Stimulated activated CD8-positive, alpha-beta memory T cell treated with anti-CD3 and anti-CD28 coated beads, Interleukin-7, amount 100 ng/mL, for 1 hour (primary cell): ENCODE measurements at places on chromosomes 2 and 18.

DNA sequence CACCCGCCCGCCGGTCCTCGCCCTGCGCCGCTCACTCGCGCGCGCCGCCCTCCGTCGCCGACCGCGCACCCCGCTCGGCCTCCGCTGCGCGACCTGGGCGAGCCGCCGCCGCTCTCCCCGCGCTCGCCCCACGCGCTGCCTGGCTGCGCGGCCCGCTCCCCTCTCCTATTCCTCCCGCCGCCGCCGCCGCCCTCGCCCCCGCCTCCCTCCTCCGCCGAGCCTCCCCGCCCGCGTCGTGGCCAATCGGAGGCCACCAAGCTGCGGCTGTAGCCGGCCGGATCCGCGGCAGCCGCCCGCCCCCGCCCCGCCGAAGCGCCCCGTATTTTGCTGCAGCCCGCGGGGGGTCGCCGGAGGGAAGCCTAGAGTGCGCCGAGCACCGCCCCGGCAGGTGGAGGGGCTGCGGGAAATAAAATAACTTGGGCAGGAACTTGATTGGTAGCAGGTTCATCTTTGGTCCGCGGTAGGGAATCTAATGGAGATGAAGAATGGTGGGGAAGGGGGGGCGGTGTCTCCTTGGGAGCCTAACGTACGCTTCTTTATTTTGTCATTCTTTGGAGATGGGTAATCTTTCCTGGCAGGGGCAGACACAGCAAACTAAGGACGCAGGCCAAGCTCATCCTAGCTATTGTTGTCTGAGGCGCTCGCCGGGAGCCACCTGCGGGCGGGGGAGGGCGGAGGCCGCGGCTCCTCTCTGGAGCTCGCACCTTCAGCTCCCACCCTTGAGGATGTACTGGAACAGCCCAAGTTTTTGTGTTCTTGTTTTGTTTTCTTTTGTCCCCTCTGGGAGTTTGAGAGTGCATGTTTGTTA is 1.1 kb upstream of the CDH2 start:
- no peak for DNase-seq

DNA sequence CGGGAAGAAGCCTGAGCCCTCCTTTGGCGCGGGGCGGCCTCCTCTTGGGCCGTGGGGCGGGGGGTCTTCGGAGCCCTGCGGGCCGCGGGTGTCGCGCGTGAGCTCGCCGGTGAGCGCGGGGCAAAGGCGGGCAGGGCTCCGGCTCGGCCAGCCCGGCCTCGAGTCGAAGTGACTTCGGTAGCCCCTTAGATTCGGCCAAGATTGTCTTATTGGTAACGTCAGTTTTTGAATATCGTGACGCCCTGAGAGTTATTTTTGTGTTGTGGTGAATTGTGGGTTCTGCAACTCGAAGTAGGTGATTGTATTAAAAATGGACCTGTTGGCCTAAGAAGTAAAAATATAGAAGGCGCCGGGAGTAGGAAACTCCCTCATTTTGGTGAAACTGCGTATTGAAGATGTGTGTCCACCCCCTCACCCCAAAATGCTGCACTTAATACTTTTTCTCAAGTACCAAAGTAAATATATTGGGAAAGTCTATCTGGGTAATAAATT is 669 bp downstream of the MARCHF7 start:
- DNase-seq = no peak

DNA sequence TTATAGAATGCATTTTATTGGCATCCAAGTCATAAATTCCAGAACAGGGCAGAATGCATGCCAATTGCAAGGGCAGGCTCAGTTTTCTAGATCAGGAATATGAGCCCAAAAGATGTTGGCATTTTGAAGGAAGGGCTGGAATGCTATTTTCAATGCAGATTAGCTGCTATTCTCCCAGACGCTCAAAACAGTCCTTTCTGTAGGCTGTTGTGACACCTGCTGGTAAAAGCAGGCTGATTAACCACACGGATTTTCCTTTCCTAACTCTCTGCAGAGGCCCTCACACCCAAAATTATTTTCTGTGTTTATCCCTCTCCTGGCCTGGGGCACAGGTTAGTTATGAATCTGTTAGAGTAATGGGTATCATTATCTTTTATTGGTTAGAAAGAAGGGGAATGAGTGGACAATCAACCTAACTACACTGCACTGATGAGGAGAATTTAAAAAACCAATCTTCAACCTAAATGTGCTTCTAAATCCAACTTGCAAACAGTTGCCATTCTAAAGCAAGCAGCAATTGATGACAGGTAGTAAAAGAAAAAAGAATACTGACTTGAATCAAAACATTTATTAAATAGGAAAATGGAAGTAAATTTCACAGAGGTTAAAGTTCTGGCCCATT is 94.0 kb downstream of the PLA2R1 start:
- no peak for DNase-seq

- DNase-seq = no peak
Measured at GRCh38 chr18:29780816-29781215, 1261.7 kb downstream of the DSC3 start.

GRCh38 chr18:69491576-69491975 is 90.9 kb downstream of the DOK6 start:
- DNase-seq = no peak

GRCh38 chr2:197191177-197191939 is 119.2 kb downstream of the ANKRD44 start:
- DNase-seq = no peak

DNA sequence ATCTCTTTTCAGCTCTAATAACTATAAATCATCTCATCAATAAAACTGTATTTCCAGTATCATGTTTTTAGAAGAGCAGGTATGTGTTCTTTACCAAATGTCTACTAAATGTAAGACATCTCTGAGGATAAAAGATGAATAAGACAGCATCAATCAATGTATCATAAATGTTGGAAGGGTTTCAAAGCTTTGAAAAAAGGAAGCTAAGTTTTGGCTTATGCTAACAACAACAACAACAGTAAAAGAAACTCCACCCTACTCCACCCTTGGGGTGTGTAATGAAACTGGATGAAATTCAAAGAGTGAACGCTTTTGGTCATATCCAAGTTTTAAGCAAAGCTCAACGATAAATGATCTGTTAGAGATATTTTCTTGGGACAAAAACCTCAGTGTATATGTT is 17.1 kb downstream of the PRKD3 start:
- DNase-seq = no peak

DNA sequence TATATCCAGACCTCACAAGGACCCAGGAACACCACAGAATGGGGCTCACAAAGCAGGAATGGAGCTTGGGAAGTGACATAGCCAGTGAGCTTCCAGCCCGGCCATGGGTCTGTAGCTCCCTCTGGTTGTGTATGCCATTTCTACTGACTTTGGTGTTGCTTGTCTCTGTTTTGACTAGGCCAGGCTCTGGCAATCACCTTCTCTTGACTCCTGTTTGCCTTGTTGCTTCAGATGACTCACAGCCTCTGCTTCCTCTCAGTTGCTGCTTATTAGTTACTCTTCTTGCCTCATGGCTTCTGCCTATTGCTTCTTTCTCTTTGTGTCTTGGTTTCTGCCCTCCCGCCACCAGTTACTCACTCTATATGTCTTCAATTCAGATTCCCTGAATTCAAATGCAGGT is 15.8 kb upstream of the IER3IP1 start:
- no peak for DNase-seq

- DNase-seq = no peak
Measured at GRCh38 chr18:26545335-26546123, 2.8 kb downstream of the KCTD1 start.

- DNase-seq = no peak
Measured at GRCh38 chr2:127381762-127382161, 6.0 kb downstream of the MAP3K2 start.

DNA sequence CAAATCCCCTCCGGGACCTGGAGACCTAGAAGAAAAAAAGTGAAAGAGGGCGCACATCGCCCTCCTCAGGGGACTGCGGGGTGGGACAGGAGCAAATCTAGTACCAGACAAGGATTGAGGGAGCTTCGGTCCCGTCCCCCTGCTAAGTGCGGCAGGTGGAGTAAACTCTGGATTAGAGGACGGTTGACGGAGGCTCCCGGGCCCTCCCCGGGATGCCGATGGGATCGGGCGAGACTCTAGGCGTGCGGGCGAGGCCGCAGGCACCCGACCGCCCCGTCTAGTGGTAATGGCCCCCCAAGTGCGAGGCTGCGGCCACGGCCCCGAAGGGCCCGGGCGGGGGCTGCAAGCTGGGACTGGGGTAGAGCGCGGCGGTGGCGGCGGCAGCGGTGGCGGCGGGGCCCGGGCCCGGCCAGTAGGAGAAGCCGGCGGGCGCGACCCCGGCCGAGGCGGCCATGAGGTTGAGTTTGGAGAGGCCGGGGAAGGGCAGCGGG is 3.5 kb downstream of the FEV start:
- DNase-seq = no peak

DNA sequence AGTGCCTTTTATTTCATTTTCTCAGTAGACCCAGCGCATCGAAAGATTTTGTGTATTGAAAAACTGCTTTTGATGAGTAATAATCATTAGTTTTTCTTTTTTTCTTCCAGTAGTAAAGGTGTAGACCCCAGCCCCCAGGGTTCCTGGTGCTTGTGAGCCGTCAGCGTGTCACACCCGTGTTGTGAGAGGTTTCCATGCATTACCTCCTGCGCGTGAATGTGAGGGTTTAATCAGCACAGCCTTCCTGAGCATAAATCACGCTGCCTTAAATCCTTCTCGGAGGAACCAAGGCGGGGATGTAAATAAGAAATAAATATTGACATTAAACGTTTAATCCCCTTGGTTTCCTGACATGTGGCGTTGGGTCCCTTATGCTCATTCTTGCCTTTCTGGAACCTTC is 24.3 kb downstream of the TSHZ1 start:
- DNase-seq = no peak

DNA sequence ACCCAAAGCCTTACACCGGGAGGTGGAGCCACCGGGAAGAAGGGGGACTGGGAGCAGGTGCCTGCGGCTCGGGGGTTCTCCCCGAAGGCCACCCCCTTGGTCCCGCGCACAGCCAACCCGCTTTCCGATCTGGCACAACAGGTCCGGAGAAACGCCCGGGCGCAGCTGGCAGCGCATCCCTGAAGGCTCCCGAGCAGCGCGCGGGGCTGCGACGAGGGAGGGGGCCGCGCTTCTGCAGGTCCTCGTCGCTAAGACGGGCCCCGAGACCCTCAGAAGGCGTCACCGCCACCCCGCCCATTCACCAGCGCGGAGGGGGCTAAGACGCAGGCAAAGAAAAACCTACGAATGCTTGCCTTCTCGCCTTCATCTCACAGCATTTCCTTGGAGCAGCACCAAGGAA is 1.8 kb downstream of the CBLN2 start:
- DNase-seq = no peak

DNA sequence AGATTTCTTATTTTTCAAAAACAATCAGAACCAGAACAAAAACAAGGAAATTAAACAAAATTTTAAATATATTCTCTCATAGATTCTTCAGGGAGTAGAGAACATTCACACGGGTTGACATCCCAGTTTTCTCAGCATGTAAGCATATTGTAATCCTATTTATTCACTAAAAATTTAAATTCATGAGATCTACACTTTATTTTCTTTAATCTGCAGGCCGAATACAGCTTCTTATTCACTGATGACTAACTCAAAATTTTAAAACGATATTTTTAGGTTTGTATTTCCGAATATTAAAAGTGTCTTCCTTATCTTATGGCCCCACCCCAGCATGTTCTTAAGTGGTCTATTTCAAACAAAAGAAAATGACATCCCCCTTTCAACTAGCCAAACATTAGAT is 262.4 kb downstream of the MEIS1 start:
- no peak for DNase-seq

DNA sequence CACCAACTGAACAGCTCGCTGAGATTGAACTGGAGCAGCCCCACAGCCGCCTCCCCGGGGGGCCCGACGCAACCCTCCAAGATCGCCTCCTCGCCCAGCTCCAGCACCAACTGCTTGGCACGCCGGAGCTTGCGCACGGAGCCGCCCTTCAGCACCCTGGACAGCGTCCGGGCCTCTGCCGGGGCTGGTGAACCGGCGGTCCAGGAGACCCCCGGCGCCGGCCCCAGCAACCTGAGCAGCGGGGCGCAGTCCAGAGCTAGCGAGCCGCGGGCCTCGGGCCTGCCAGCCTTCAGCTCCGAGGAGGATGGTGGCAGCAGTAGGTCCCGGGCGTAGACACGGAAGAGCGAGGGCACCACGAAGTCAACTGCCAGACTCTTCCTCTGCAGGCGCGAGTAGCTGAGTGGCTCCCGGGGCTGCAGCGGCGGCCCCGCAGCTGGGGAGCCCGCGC is 1.2 kb downstream of the ALK start:
- DNase-seq = peak; percentile 5

- no peak for DNase-seq
Measured at GRCh38 chr2:158740621-158741020, 54.5 kb upstream of the DAPL1 start.

GRCh38 chr2:150485114-150485870 is 2.2 kb downstream of the RND3 start:
- DNase-seq = no peak

DNA sequence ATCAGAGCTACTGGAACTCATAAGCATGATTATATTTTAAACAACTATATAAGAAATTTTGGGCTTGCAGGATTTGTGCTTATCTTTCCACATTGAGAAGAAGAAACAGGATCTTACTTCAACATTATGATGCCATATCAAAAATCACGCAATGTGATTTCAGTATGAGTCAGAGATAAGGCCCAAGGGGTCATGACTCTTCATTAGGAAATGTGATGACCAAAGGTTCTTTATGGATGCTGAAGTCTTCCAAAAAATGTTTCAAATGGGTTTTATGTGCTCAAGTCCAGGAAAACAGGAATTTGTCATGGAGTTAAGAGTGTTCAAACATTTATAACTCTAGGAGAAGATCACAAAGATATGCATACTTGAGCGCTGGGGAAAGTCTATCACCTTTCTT is 7.8 kb upstream of the SERPINB2 start:
- DNase-seq = no peak

DNA sequence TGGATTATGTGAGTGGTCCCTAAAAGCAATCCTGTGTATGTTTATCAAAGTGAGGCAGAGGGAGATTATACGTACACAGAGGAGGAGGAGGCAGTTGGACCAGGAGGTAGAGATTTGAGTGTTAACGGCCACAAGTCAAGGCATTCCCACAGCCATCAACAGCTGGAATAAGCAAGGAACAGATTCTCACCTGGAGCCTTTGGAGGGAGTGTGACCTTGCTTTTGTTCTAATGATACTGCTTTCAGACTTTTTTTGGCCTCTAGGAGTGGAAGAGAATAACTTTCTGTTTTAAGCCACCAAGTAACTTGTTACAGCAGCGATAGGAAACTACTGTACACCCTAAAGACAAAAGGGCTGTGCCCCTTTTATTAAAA is 18.1 kb downstream of the LCLAT1 start:
- no peak for DNase-seq

DNA sequence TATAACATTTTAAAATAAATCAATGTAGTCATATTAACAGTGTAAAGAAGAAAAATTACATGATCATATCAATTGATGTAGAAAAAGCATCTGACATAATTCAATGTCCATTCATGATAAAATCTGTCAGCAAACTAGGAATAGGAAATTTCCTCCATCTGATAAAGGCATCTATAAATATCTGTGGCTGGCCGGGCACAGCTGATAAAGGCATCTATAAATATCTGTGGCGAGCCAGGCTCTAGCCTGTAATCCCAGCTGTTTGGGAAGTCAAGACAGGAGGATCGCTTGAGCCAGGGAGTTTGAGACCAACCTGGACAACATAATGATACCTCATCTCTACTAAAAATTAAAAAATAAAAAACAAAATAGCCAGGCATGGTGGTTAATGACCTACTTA is 18.1 kb upstream of the RANBP2 start:
- no peak for DNase-seq

- DNase-seq = no peak
Measured at GRCh38 chr18:40670668-40671375, 1284.2 kb upstream of the PIK3C3 start.
